ENCODE measurements at places on chromosomes 7 and 10.

DNA sequence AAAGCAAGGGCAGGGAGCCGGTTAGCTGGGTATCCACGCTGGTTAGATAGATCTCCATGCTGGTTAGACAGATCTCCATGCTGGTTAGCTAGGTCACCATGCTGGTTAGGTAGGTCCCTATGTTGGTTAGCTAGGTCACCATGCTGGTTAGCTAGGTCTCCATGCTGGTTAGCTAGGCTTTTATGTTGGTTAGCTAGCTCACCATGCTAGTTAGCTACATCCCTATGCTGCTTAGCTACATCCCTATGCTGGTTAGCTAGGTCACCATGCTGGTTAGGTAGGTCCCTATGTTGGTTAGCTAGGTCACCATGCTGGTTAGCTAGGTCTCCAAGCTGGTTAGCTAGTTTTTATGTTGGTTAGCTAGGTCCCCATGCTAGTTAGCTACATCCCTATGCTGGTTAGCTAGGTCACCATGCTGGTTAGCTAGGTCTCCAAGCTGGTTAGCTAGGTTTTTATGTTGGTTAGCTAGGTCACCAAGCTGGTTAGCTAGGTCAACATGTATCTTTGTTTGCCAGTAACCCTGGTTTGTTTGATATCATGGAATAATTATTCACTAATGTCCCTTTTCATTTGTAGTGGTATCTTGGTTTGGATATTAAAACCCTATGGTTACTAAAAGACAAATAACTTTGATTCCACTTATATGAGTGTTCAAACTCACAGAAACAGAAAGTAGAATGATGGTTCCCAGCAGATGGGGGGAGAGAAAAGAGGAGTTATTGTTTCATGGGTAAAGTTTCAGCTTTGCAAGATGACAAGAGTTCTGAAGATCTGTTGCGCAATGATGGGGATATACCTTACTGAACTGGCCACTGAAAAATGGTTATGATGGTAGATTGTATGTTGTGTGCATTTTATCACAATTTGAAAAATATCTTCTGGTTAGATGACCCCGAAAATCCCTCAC is 136.2 kb downstream of the PRPF18 start:
- no peak for DNase-seq
- H3K27ac ChIP-seq: no peak overlapping the region
- H3K4me1 ChIP-seq: no peaks in the 10 kb centered on the region

GRCh38 chr7:30644286-30644955 is 37.8 kb downstream of the CRHR2 start:
- H3K4me3 ChIP-seq: no peak overlapping the region
- no peak overlapping the region for H3K27ac ChIP-seq
- no peaks in the 10 kb centered on the region for H3K36me3 ChIP-seq
- DNase-seq: no peak
- no peaks in the 10 kb centered on the region for H3K27me3 ChIP-seq
- H3K4me1 ChIP-seq: no peaks in the 10 kb centered on the region

GRCh38 chr7:38273286-38273995 is at the start of gene TARP:
TSS of gene TARP (minus strand) at chr7:38273636.
- H3K4me1 ChIP-seq: no peaks in the 10 kb centered on the region
- H3K27me3 ChIP-seq: no peaks in the 10 kb centered on the region
- H3K4me3 ChIP-seq: no peak within 1 kb of the TSS
- no peaks in the 10 kb centered on the region for H3K36me3 ChIP-seq

DNA sequence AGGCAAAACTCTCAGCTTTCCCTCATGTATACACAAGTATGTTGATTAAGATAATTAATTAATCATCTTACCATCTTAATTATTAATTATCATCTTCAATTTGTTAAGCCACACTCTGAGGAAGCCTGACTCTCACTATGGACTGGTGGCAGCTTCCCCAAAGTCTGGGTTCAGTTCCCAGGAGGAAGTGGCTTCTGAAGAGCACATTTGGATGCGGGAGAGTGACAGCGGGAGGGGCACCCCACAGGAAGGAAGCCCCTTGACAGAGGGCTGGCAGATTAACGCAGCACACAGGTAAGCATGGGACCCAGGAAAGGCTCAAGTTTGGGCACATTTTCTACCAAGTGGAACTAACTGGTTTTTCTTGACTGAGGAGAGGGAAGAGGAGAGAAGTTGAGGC is 13.4 kb upstream of the SLIT1 start:
- H3K36me3 ChIP-seq: no peaks in the 10 kb centered on the region
- no peaks in the 10 kb centered on the region for H3K4me1 ChIP-seq
- no peaks in the 10 kb centered on the region for H3K27me3 ChIP-seq

DNA sequence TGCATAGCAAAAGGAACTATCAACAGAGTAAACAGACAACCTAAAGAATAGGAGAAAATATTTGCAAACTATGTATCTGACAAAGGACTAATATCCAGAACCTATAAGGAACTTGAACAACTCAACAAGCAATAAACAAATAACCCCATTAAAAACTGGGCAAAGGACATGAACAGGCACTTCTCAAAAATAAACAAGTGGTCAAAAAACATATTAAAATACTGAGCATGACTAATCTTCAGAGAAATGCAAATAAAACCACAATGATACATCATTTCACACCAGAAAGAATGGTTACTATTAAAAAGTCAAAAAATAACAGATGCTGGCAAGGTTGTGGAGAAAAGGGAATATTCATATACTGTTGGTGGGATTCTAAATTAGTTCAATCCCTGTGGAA is 17.1 kb downstream of the MAGI2 start:
- no peak overlapping the region for H3K27ac ChIP-seq
- H3K4me3 ChIP-seq: no peak overlapping the region
- no peaks in the 10 kb centered on the region for H3K27me3 ChIP-seq
- DNase-seq: no peak
- H3K36me3 ChIP-seq: no peaks in the 10 kb centered on the region

GRCh38 chr10:112370424-112370819 is 3.5 kb upstream of the ACSL5 start:
- no peaks in the 10 kb centered on the region for H3K27me3 ChIP-seq
- no peaks in the 10 kb centered on the region for H3K4me1 ChIP-seq
- H3K27ac ChIP-seq: no peak overlapping the region
- H3K4me3 ChIP-seq: no peak overlapping the region

DNA sequence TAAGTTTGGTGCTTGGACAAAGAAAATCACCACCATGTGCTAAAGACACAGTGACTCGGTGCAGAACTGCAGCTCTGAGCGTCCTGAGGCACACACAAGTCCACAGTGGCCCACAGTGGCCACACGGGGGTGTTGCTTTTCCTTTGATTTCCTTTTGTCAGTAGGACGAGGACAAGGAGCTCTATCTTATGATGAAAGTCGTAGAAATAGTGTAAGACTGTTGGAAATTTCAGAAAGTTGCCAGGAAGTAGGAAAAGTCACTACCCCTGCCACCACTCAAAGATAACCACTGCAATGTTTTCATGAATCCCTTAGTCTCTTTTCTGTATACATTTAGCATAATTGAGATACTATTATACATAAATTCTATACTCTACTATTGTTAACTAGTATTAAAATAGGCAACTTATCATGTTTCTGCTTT is 146.0 kb downstream of the TNS3 start:
- H3K4me1 ChIP-seq: no peaks in the 10 kb centered on the region
- H3K27me3 ChIP-seq: no peaks in the 10 kb centered on the region
- H3K4me3 ChIP-seq: no peak overlapping the region

- H3K27me3 ChIP-seq: no peaks in the 10 kb centered on the region
- DNase-seq: no peak
- H3K4me1 ChIP-seq: no peaks in the 10 kb centered on the region
- H3K36me3 ChIP-seq: no peaks in the 10 kb centered on the region
- H3K4me3 ChIP-seq: no peak overlapping the region
- H3K27ac ChIP-seq: no peak overlapping the region
Measured at GRCh38 chr10:17882557-17882956, 69.2 kb upstream of the SLC39A12 start.

All from uterus (tissue), 4 donors.